ENCODE measurements at places on chromosomes 3 and 15. TPM values are rescaled to one million over a fixed set of nuclear protein-coding genes. Genes with fewer than 3 reads are reported as not detected.
A peak's percentile ranks its signal among the peaks of the same experiment; 100 is the strongest.

Gene MELTF
- 3.7 TPM for polyA plus RNA-seq

DNA sequence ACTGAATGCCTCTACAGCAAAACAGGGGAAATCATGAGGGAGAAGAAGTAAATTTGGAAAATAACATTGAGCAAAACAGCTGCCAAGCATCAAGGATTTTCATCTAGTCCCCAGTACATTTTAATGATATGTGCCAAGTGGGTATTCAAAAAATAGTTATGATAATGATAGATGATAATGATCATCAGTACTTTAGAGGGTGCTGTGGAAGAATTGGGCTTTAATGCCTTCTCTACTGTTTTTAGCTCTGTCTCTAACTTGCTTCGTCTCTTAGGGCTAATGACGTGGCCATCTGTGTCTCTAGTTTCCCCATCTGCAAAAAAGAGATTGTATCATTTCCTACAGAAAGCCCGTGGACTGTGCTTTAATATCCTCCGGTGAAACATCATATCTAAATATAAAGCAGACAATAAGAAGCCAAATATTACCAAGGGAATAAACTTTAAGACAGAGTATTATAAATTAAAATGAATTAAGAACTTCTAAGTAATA lies 10.2 kb upstream of the FSIP1 start:
- no peak for DNase-seq

DNA sequence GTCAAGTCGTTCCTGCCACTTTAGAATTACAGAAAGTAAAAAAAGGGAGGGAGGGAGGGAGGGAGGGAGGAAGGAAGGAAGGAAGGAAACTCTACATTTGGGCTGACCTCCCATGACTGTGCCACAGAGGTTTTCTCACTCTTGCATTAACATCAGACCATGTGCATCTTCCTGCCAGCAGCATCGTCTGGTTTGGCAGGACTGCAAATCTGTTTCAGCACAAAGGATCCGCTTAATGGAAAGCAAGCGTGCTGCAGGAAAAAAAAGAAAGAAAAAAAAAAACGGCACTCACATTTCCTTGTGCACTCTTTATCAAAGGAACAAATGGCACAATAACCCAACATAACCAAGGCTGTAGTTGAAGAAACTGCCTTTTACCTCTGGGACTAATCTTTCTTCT lies 148.8 kb upstream of the HES1 start:
- no peak for DNase-seq

- no peak for DNase-seq
These were observed 8.8 kb downstream of the ANAPC13 start for GRCh38 chr3:134477002-134477401.

GRCh38 chr3:11641683-11642430 lies 1.9 kb downstream of the VGLL4 start:
- DNase-seq: no peak

Gene NANOGP8
- 0.69 TPM for polyA plus RNA-seq

DNA sequence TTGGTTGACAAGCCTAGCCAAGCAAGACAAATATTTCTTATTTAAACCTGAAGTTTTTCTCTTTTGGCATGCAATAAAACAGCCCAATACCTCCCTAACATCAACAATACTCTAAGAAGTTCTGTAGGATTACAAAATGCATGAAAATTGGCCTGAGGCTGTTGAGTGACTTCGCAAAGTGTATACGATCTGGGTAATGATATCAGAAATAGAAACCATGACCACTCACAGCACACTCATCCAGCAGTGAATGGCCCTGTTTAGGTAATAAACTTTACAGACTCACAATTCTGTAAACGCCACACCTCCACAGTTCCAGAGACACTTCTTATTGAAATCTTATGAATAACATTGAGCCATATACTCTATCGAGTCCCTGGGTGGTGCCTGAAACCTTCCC lies 83.0 kb upstream of the NAALADL2 start:
- DNase-seq: no peak

- DNase-seq: no peak
These were observed 116.2 kb upstream of the LSAMP start for GRCh38 chr3:116561529-116561928.

GRCh38 chr3:86938416-86939105 lies 52.4 kb downstream of the VGLL3 start:
- no peak for DNase-seq

Gene PARP9
- 14.3 TPM for polyA plus RNA-seq

- DNase-seq: peak; percentile 87
These were observed 10.1 kb downstream of the SCN10A start for GRCh38 chr3:38805765-38806386.

- no peak for DNase-seq
These were observed 104.1 kb downstream of the TPRA1 start for GRCh38 chr3:127486321-127486944.

DNA sequence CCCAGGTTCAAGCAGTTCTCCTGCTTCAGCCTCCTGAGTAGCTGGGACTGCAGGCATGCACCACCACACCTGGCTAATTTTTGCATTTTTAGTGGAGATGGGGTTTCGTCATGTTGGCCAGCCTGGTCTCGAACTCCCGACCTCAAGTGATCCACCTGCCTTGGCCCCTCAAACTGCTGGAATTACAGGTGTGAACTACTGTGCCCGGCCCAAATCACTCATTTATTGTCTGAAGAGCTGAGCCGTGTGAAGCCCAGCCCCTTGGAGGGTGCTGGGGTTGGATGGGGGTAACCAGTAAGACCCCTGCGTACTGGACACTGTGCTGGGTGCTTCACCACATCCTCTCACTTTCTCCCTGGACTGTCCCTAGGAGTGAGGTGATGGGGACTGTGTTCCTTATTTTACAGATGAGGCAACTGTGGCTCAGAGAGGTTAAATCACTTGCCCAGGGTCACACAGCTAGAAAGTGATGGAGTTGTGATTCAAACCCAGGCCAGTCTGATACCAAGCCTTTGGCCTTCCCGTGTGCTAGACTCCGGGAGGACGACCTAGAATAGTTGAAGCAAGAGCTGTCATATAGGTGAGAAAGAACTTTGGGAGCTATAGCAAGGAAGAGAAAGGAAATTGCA lies 41.7 kb upstream of the IREB2 start:
- DNase-seq: no peak

DNA sequence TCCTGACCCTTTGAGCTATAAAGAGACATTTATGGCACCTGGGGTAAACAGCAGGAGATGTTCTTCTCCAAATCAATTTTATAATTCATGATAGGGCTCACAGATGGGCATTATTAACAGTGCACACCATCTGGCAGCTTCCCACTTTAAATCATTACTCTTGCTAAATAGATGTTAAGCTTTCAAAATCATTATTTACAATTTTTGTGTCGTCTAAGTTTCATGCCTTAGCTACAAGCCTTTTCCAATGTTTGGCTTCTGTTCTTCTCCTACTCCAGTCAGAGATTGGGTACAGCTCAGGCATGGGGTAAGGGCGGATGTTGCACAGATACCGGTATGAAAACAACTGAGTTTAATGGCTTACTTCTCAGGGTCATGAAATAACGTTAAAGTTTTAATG lies 120.9 kb upstream of the PFN2 start:
- DNase-seq: no peak

Gene LYZL4
- not detected for polyA plus RNA-seq

GRCh38 chr3:56864090-56864489 lies 62.3 kb upstream of the ARHGEF3 start:
- DNase-seq: no peak

DNA sequence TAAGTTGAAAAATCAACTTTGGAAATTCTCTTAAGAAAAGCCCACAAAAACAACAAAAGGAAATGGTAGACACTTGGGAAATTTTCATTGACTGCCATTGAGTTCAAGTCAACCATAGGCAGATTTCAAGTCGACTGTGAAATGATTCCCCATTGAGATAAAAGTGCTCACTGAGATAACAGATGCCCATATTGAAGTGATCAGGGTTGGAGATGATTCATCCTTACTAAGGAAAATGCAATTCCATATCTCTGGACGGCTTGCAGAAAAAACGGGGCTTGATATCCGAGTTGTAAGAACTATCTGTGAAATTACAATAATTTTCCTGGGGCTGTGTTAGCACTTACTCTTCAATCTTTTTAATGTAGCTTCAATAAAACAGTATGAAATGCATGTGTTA lies 373.1 kb upstream of the THRB start:
- no peak for DNase-seq

GRCh38 chr15:43206054-43206453 lies 14.8 kb downstream of the EPB42 start:
- DNase-seq: no peak

DNA sequence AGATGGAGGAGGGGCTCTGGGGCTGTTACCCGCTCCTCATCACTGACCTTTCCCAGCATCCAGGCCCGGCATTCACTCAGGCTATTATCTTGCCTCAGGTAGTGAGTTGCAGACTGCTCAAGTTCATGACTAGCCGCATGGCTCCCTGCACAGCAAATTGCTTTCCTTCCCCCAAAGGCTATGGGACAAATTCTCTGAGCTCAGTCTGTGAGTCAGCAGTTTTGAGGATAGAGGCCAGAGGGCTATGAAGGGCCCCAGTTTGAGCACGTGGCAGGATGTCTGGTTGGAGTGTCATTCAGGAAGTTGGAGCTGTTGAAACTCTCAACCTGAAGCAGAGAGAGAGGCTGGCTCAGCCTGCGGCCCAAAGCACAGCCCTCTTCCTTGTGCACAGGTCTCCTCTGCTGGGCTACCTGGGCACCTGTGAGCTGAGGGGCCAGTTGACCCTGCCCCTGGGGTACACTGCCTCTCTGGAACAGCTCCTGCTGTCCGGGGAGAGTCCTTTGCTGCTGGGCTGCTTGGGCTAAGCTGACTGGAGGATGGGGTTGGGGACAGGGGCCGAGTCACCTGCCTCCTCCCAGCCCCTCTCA lies 7.9 kb downstream of the FAH start:
- DNase-seq: peak; percentile 16

Gene SLC24A5
- 0.65 TPM for polyA plus RNA-seq

DNA sequence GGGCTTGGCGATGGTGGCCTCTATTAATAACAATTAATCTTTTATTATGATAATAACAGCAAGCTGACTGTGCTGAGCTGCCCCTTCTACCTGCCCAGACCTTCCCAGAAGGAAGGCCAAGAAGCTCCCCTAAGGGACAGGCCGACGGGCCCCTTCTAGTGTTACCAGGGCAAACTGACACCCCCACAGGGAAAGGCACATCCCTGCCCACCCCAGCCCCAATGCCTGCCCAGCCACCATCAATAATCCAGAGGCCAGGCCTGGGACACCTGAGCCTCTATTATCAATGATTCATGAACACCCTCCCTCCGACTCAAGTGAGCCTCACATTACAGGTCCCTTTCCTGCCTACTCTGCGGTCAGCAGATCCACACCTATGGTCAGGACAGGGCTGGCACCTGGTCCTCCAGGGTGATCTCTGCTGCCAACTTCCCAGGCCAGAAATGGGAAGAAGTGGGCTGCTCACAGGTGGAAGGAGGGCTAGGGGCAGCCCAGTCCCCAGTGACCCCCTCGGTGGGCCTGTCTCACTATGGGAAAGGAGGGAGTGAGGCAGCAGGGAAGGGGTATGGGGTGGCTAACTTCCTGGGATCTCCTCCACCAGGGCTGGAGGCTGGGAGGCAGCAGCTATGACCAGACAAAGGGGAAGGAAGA lies 1.8 kb downstream of the TWF2 start:
- DNase-seq: no peak

GRCh38 chr3:169534439-169534838 lies 129.1 kb downstream of the MECOM start:
- no peak for DNase-seq

DNA sequence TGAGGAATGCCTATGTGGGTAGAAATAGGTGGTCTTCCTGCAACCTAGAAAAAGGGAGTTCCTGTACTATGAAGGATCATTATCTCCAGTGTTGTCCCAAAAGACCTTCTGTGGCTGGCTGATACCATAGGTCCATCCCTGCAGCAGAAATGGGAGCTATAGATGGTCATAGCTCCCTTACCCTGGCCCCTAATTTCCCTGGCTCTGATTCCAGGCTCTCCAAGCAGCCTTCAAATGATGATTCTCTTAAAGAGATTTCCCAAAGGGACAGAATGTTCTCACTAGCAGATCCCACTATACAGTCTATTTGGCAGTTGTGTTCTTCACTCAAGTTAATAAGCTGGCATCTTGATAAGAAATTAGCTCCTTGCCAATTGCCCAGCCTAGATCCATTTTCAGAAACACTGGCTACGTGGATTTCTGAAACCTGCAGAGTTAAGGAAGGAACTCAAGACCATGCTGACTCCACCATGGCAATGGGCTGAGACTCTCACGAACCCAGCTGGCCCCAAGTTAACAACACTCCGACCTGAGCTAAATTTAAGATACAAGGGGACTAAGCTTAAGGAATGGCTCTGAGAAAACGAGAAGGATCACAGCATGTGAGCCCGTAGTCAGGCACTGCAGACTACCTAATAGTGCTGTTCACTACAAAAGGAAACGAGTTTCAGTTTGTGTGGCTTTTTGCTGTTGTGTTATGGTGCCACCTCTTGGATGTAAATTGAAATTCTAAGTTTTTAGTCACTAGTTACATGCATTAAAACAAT lies 11.4 kb downstream of the C15orf40 start:
- DNase-seq: peak; percentile 53

- no peak for DNase-seq
These were observed 19.8 kb downstream of the CFAP92 start for GRCh38 chr3:128973988-128974564.

All from renal pelvis (tissue), 12 donors.